ENCODE measurements at places on chromosomes 12 and 14.

DNA sequence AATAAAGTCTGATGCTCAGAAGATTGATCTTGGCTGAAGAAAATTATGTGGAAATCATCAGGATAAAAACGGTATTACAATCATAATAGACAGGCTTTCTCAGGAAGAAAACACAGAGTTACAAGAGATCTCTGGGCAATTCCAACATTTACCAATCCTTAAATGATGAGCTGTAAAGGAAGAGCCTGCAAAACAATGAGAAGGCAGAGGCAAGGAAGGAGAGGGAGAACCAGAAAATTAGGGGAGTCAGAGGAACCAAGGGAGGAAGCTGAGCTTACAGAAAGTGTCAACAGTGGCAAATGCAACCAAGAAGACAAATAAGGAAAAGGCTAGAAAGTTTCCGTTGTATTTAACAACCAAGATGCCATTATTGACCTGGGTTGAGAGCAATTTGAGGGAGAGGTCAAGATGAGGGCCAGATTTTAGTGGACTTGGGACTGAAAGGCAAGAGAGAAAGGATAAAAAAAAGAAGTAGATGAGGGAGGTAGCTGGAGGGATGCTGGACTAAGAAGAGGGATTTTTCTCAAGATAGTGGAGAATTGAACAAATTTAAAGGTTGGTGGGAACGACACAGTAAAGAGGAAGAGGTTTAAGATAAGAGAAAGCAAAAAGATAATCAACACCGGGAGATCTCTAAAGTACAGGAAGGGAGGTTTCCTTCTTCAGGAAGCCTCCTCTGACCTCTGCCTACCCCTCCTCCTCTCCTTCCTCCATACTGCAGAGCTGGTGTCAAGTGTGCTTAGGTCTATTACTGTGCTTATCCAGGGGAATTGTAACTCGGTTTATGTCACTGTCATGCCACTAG, 116.9 kb downstream of the DUSP6 start:
- no peak for DNase-seq

GRCh38 chr12:116687888-116688287, 50.0 kb downstream of the SPRING1 start:
- peak; percentile 86 for DNase-seq

- no peak for DNase-seq
Observed at GRCh38 chr14:74161526-74162158, 76.9 kb downstream of the LIN52 start.

DNA sequence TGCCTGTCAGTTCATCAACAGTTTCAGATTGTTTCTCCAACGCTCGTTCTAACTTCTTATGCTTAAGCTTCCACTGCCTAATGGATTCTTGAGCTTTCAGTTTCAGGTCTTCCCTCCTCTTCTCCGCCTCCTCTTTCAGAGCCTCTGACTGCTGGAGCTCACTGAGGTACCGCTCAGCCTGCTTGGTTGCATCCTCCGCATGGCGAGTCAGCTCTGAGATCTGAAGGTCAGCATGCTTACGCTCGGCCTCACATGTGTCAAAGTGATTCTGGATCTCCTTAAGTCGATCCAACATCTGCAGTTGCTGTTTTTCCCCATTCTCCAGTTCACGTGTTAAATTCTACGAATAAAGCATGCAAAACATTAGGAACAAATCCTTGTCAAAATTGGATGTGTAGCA, 148.8 kb downstream of the CEP128 start:
- no peak for DNase-seq

DNA sequence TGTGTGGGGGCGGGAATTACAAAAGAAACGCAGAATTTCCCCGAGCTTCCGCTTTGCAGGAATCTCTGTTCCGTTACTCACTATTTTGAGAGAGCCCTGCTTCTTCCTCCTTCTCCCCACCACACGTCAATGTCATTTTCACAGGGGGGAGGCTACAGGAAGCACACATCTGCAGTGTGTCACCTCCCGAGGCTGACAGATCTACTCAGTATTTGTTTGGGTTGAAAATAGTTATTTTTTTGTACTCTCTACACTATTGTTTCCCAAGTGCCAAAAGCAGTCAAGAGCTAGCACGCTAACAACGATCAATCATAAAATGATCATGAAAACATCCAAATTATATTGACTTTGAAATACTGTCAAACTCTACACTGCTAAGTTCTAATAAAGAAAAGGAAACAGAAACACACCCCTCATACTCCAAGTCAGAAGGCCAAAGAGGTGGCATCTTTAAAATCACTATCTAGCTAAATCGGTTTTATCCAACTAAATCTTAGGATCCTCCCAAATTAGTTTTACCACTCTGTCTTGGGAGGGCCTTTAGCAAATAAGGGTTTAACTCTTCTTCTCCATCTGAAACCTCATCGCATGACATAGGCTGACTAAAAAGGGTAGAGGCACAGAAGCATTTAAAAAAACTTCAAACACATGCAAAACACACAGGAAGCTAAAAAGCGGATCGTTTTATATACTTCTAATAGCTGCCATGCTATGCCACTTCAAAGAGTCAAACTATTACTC, 51.8 kb downstream of the FOXN3 start:
- DNase-seq: no peak

DNA sequence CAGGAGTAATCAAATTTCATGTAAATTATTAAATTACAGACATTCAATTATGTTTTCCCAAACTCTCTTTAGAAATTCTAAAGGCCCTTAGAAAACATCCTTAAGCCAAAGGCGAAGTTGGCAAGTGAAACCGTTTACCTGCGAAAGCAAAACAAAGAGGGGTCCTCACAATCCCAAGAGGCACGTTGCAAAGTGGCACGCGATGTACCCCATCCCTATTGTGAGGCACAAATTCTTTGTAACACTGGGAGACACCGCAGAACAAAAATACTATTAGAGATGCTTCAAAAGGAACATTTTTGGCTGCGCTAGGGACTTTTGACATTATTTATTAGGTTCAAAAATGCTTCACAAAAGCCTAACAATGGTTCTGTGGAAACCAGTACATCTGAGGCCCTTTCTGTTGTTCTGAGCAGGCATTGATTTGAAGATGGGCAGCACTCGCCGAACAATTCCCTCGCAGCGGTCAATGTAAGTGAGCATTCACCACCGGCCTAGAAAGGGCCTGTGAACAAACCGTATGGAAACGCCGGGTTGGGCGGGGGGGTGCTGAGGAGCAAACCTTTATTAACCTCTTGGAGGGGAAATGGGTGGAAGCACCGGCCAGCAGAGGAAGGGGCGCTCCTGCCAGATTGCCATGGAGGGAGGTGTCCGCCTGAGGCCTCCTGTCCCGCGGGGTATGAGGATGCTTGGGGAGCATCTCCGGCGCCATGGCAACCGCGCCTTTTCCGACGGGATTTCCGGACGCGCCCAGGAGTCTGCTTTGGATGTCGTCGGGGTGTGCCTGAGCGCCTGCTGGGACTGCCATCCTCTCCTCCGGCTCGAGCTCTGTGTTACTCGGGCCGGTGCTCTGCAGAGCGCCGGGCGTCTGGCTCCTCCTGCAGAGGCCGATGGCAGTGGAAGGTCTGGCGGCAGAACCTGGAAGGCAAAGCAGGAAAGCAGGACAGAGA, 193.9 kb downstream of the C12orf42 start:
- no peak for DNase-seq

- no peak for DNase-seq
Observed at GRCh38 chr14:92719421-92719820, 29.0 kb downstream of the LGMN start.

GRCh38 chr12:50690925-50691324, 73.0 kb upstream of the ATF1 start:
- DNase-seq: no peak

- no peak for DNase-seq
Observed at GRCh38 chr12:72098622-72099021, 160.0 kb downstream of the TPH2 start.

DNA sequence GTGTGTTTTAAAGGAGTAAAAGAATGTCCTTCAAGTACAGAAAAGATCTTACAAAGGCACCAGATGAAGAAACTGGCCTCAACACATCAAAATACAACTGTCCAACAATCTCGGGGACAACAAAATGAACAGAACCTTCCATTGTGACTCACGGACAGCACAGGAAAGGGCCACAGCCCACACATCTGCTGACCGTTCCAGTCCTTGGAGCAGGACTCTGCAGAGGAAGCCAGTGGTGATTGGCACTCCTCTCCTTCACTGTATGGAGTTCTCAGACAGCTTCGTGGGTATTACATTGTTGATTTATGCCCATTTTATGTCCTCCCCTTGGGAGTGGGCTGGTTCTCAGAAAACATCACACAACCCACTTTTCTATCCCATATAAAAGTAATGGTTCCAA, 32.5 kb upstream of the TC2N start:
- no peak for DNase-seq

DNA sequence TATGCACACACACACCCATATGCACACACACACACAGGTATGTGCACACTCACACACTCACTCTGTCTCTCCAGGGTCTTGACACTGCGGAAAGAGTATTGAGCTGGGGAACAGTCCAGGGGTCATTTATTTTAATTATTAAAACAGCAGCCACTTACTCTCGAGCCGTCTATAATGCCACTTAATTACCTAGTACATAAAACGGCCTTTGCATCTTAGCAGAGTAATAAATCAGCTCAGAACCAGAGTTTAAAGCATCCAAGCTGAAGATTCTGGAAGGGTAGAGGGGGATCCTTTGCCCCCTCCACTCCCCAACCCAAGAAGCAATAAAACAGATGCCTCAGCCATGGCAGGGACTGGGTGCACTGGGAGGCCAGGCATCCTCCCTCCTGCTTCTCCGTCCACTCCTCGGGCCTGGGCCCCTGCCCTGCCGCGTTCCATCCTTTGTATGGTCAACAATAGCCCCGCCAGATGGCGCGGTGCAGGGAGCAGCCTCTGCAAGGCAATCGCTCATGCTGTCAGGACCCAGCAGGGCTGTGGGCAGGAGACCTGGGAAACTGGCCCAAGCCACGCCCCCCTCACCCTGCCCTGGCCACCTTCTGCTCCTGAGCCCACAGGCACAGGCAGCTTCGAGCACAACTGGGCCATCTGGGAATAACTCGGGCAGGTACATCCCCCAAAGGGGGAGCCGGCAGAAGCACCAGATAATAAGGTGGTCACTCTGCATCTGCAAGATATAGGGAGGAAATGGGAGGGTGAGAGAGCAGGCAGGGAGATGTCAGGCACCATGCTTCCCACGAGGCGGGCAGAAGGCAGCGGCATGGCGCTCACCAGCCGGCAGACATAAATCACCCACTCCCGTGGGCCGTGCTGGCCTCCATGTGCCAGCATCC, 40.9 kb downstream of the CCDC85C start:
- DNase-seq: no peak

GRCh38 chr14:81767266-81767995, 233.8 kb upstream of the SEL1L start:
- no peak for DNase-seq

GRCh38 chr12:47705229-47705565, 633 bp downstream of the RPAP3 start:
- no peak for DNase-seq

GRCh38 chr14:75969126-75969525, 12.7 kb downstream of the TGFB3 start:
- DNase-seq: no peak

DNA sequence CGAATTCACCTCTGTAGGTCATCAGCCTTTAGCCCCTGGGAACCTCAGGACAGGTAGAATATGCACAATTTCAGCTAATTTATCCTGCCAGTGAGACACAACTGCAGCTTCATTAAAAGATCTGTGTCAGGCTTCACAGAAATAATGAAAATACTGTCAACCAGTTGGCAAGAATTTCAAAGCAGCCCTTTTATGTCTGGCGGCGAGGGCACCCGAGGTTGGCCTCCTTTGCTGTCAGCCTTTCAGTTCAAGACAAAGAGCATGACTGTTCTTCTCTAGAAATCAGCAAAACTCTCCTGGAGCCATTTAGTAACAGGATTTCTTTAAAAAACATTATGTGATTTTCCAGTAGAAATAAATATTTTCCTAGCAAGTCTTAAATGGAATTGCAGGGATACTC, 75.9 kb downstream of the BBS10 start:
- no peak for DNase-seq

GRCh38 chr12:62103748-62104147, 156.5 kb upstream of the USP15 start:
- no peak for DNase-seq

DNA sequence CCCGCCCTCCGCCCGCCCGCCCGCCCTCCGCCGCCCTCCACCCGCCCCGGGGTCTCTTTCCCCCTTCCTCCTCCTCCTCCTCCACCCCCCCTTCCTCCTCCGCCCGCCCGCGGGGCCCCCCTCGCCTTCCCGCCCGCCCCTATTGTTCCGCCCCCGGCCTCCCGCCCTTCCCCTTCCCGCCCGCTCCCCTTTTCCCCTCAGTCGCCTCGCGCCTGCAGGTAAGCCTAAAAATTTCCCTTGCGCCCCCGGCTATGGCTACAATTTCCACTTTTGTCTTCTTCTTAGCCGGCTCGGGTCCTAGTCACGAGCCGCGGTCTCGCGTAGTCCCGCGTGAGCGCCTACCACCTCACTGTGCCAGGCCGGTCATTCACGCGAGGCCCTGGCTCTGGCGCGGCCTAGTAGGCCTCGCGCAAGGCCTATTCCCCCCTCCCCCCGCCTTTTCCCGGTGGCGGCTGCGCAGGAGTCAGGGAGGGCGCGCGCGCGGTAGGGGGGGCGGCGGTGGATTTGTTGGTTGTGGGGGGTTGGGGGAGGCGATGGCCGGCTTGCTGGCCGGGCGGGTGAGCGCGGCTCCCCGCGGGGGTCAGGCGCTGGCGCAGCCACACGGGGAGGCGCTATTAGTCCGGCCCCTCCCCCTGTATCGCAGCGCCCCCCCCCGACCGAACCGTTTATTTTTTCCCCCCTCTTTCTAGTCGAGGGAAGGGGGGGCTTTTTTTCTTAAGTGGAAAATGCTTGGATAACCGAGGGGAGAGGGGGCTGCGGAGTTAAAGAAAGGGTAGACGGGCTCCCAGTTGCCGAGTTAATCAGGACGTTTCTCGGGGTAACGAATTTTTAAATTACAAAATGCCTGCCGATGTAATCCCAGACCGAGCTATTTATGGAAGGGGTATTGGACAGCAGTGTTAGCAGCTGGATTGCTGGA, 516 bp downstream of the PCBP2 start:
- DNase-seq: peak; percentile 95

DNA sequence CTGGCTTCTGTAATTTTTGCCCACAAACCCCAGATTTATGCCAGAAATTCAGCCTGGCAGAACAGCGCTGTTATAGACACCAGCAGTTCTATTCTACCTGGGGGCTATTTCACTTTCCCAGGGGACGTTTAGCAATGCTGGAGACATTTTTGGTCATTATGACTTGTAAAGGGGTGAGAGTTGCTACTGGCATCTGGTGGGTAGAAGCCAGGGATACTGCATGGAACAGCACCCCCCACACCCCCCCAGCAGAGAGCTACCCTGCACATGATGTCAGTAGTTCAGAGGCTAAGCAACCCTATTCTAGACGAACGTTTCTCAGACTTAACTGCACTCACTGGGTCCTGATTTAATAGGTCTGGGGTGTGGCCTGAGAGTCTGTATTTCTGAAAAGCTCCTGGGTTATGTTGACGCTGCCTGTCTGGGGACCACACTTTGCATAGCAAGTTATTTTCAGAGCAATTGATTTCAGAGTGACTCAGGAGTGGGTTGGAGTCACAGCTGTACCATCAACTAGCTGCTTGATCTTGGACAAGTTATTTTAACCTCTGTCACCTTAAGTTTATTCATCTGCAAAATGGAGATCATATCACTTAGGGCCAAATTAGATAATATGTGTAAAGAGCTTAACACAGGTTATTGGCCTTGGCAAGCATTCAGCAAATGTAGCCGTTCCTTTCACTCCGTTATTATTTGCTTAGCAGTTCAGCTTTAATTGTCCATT, 48.5 kb downstream of the CHST11 start:
- DNase-seq: no peak
